Suppressor macrophage treated with lipopolysaccharide for 1 hour (primary cell): ENCODE measurements at places on chromosomes 12 and 14.

DNA sequence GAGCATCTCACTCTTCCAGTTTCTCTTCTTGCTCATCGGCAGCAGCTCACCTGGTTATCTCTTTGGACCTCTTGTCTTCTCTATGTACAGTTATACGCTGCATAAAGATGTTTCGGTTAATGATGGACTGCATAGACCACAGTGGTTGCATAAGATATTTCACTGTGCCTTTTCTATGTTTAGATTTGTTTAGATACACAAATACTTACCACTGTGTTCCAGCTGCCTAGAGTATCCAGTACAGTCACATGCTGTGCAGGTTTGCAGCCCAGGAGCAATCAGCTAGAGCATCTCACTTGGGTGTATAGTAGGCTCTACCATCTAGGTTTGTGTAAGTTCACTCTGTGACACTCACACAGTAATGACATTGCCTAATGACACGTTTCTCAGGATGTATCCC is 57.6 kb downstream of the FBXL14 start:
- DNase-seq: no peak

- no peak for DNase-seq
Observed at GRCh38 chr12:15273896-15274295, 48.4 kb upstream of the PTPRO start.

DNA sequence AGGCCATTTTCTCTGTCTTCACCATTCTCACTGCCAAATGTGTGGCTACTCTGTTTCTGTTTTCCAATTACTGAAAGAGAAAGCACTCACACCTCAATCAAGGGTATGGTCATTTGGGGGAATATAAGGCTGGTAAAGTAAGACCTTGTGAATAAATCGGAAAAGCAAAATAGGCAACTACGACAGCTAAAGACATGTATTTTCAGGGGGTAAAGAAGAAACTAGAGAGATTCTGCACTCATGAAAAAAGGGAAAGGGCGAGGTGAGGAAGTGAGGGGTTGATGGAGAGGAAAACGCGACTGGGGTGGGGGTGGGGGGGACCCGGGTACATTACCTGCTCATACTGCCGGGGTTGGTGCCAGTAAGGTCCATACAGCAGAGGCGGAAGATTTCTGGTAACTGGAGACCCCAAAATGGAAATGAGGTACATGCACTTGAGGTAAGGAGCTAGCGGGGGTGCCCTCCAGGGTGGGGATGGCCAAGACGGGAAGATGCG is 19.3 kb downstream of the CHD8 start:
- no peak for DNase-seq

DNA sequence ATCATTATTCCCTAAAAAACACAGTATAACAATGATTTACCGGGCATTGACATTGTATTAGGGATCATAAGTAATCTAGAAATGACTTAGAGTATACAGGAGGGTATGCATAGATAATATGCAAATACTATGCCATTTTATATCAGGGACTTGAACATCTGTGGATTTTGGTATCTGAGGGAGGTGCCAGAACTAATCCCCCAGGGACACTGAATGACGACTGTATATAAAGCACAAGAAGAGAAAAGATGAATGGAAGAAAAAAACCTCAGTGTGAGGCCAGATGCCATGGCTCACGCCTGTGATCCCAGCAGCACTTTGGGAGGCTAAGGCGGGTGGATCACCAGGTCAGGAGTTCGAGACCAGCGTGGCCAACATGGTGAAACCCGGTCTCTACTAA is 25.5 kb upstream of the COX6A1 start:
- DNase-seq: no peak

DNA sequence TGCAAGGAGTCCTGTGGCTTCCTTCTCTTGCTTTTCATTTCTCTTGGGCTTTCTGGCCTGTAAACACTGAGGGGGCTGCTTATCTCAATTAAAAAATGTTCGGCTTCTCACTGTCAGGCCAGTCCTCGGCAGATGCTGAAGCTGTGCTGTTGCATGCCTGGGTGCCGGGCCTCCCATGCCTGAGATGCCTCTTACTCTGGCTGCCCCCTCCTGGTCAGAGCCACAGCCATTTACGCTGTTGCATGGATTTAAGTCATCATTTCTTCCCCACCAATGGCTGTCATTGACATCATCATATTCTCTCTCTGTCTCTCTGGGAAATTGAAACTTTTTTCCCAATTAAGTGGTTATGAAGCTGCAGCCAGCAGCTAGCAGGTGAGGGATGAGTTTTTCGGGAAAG is 53.7 kb downstream of the FOXN4 start:
- no peak for DNase-seq

GRCh38 chr12:71799106-71799505 is 40.5 kb upstream of the TBC1D15 start:
- peak; percentile 49 for DNase-seq

DNA sequence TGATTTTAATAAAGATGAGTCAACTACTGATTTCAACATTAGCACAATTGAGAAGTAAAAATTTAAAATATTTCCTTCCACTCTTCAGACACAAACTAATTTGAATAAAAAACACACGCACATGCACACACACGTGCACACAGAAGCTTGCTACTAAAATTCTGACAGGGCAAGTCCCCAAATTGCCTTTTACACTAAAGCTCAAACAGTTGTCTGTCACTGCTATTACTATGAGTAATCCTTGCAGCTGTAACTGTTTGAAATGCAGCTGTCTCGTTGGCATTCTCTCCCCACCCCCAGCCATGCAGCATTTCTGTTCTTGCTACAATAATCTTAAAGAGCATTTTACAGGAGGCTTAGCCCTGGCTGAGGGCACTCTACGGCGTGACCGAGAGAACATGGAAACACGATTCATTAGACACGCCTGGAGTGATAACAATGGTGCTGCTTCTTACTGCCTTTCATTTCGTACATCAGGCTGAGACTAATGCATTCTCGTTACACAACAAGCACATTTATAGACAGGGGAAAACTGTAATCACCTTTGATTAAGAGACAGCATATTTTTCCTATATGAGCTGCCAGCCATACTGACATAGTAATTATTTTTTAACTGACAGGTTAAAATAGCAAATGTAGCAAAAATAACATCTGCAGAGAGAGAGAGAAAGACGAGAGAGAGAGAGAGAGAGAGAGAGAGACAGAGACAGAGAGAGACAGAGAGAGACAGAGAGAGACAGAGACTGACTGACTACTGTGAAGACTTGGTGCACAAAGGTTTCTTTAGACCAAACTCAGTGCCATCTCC is 153.8 kb downstream of the MED13L start:
- peak; percentile 94 for DNase-seq

GRCh38 chr12:117100251-117100650 is 1.0 kb upstream of the TESC start:
- peak; percentile 56 for DNase-seq

DNA sequence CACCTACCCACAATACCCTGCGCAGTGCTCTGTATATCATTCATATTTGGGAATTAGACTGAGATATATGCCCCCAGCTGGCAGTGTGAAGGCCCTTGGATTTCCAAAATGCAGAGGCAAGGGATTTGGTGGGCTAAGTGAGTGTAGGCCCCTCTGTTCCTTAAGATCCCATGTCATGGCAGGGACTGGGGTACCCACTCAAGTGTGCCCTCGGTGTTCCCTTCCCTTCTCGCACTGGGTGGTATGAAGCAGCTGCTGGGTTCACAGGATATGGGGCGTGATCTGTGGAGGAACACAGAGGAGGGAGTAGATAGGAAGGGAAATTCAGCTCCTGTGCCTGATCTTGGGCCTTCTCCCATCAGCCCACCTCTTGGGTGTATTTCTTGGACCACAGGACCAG is 63.1 kb upstream of the VASH1 start:
- DNase-seq: no peak

- DNase-seq: peak; percentile 65
Observed at GRCh38 chr12:107092669-107093416, 506 bp downstream of the CRY1 start.

GRCh38 chr12:103680591-103681141 is 93.6 kb downstream of the STAB2 start:
- no peak for DNase-seq

- DNase-seq: no peak
Observed at GRCh38 chr12:32171211-32171610, 64.6 kb downstream of the BICD1 start.

DNA sequence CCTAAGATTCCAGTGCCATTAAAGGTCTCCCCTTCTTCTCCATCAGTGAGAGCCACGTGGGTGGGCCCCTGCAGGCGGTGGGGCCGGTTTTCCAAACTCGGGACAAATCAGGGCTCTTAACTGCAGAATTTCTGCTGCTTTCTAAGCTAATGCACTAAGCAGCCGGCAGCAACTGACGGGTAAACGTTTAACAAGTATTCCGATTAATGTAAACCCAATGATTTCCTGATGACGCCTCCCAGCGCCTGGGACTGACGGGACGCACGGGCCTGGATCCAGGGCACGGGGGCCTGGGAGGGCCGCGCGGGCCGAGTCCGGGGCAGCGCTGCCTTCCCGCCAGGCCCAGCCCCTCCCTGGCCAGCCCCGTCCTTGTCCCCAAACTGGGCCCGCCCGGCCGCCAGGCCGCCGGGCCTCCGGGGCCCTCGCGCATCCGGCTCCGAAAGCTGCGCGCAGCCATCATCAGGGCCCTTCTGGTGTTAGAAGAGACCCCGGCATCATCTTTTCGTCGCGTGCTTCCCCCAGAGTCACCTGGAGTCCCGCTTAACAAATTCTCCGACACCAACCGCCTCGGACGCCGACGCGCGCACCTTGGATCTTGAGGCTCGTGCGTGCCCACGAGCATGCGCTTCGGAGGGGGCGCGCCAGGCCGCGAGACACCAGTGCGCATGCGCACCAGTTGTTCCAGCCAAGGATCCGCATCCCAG is at the start of gene MLH3:
TSS of gene MLH3 (minus strand) at position 616 of the 704 bp plus-strand sequence. CDS start 1,812 bp downstream, outside the sequence.
- peak; percentile 89 for DNase-seq

- DNase-seq: no peak
Observed at GRCh38 chr14:55781046-55781445, 201.0 kb downstream of the KTN1 start.

DNA sequence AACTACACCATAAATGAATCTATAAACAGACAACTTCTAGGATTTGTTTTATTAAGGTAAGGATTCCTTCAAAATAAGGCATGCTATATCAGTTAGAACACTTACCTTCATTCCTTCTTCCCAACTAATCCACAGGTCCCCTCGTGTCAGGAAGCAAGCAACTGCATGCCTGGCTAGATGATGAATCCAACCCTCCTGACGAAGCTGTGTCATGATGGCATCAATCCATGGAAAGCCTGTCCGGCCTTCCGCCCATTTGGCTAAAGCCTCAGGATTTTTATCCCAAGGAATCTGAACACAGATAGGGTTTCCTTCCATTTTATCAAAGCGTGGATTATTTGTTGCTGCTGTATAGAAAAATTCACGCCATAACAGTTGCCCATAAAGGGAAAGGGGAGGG is 12.5 kb upstream of the MTERF2 start:
- DNase-seq: no peak

- DNase-seq: no peak
Observed at GRCh38 chr12:51017452-51017851, 8.7 kb downstream of the SLC11A2 start.

DNA sequence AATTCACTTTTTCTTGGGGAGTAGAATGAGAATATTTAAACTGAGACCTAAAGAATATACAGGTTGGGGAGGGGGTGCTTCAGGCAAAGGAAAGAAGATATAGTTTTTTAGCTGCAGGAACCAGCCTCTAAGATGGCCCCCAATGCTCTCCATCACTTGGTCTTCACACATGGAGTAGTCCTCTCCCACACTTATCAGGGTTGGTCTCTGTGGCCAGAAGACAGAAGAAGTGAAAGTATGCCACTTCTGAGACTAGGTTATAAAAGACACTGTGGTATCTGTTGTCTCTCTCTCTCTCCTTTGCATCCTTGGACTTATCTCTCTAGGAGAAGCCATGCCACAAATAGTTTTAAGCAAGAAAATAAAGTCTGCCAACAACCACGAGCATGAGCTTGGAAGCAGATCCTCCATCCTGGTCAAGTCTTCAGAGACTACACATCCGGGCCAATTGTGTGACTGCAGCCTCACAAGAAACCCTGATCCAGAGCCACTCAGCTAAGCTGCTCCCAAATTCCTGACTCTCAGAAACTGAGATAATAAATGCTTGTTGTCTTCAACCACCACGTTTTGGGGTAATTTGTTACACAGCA is 18.0 kb downstream of the PUS7L start:
- DNase-seq: no peak

- no peak for DNase-seq
Observed at GRCh38 chr14:44988694-44989093, 26.7 kb downstream of the TOGARAM1 start.

DNA sequence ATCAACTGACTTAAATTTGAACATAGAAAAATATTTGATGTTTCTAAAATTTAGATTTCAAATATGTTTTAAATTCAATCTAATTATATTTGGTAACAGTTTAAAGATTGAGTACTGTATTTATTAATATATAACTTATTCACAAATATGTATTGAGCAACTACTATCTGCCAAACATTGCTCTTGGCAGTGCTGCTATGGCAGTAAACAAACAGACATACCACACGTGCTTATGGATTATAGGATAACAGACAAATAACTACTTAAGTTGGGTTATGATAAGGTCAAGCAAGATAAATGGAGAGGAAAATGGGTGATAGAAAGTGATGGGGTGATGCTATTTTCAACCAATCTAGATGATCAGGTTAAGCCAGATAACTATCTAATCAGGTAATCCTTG is 538.1 kb downstream of the C12orf50 start:
- DNase-seq: no peak

GRCh38 chr14:82755923-82756322 is 1222.3 kb upstream of the SEL1L start:
- DNase-seq: no peak

DNA sequence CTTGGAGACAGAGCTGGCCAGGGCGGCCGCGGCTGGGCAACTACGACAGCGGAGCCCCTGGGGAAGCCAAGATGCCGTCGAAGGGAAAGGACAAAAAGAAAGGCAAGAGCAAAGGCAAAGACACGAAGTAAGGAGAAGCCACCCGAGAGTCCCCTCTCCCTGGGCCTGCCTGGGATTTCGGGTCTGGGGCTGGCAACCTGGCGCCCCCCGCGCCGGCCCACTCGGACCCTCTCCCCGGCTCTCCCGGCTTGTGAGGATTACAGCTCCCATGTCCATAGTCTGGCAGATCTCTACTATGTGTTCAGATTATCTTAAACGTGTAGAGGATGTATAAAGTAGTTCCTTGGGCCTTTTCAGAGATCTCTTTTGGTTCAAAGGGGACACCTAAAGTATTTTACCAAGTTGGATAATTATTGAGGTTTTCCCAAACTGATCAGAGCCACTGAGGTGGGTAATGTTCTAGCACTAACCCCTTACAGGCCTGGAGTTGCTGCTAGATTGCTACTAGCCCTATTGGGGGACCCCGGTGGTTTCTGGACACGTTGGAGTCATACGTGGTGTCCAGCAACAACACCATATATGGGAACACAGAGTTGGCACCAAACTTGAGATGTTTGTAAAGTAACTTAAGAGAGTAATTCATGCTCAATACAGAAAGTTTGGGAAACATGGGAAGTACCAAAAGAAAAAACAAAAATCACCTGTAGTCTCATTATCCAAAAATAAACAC is 424 bp downstream of the BBOF1 start:
- no peak for DNase-seq

- peak; percentile 48 for DNase-seq
Observed at GRCh38 chr14:76644855-76645518, 116.3 kb upstream of the VASH1 start.
